ENCODE measurements at places on chromosomes 13 and 19. TPM values are rescaled to one million over a fixed set of nuclear protein-coding genes. Genes with fewer than 3 reads are reported as not detected.

The DIRAS1 gene
- not detected for total RNA-seq

- no peak for DNase-seq
Measured at GRCh38 chr13:50654331-50654730, 189.2 kb downstream of the DLEU7 start.

DNA sequence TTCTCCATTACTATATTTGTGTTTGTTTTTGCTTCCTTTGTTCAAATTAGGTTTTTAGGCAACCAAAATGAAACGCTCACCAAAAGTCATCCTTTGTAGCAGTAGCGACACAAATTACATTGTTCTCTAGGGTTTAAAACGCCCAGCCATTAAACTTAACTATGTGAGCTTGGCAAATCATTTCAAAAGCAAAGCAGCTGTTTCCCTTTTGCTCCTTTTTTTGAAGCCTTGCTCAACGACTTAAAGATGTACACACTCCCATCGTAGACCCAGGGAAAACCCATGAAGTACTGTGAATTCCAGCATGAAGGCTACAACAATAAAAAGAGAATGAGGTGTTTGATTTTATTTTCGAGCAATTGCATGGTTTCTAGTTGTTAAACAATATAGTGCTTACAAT is 106.7 kb downstream of the RAP2A start:
- no peak for DNase-seq

GRCh38 chr13:107035778-107036177 is 467.8 kb upstream of the ARGLU1 start:
- peak; percentile 44 for DNase-seq

DNA sequence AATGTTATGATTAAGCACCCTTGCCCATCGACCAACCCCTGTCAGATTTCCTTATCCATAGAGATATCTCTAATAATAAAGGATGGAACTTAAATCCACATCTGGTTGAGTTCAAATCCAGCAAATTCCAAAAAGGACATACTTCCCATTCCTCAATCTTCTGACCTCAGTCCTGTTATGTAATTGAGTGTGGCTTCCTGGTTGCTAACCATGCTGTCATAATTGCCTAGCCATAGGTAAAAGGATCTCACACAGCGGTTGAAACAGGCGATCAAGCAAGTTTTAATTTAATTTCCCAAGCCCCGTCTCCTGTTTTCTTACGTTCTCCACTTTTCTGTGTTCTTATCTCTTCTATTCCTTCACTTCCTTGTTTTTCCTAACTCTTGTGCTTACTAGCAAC is 550.3 kb downstream of the GPC6 start:
- no peak for DNase-seq

- DNase-seq, result no peak
Measured at GRCh38 chr13:110551284-110551683, 10.2 kb downstream of the RAB20 start.

GRCh38 chr19:47824396-47824795 is 2.7 kb downstream of the CRX start:
- DNase-seq, result no peak

The C19orf81 gene
- not detected for total RNA-seq

GRCh38 chr13:50474088-50474662 is 369.3 kb downstream of the DLEU7 start:
- no peak for DNase-seq

The ADM5 gene
- total RNA-seq, result 0.35 TPM

DNA sequence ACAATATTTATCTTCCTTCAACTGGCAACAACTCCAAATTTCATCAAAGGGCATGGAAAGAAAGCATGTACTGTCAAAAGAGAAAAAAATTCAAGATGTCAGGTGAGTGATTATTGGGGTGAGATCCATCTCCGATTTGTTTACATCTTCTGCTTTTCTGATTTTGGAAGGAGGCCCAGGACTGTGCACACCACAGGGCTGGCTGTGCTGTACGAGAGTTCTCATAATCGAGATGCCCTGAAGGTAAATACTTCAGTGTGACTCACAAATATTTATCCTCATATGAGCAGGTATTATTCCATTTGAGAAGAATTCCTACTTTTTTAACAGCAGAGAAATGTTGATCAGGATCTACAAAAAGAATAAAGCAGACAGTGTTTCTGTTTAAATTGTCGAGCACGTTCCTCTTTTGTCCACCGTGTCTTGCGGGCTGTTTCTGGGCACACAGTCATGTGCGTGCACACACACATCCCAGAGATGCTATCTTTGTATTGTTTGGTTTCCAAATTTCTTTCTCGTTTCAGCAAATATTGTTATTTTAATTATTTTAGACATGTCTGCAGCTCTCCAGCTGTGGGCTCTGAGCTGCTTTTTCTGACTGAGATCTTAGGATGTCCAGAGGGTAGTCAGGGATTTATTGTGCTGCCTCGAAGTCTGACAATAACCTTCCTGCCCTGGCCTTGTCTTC is 103.8 kb downstream of the KL start:
- DNase-seq, result peak; percentile 66

The ZNF497 gene
- total RNA-seq, result 0.17 TPM

The TNFSF9 gene
- total RNA-seq, result 30.9 TPM

The DCT gene
- 0.05 TPM for total RNA-seq

GRCh38 chr13:39554371-39554770 is 48.6 kb downstream of the LHFPL6 start:
- no peak for DNase-seq

DNA sequence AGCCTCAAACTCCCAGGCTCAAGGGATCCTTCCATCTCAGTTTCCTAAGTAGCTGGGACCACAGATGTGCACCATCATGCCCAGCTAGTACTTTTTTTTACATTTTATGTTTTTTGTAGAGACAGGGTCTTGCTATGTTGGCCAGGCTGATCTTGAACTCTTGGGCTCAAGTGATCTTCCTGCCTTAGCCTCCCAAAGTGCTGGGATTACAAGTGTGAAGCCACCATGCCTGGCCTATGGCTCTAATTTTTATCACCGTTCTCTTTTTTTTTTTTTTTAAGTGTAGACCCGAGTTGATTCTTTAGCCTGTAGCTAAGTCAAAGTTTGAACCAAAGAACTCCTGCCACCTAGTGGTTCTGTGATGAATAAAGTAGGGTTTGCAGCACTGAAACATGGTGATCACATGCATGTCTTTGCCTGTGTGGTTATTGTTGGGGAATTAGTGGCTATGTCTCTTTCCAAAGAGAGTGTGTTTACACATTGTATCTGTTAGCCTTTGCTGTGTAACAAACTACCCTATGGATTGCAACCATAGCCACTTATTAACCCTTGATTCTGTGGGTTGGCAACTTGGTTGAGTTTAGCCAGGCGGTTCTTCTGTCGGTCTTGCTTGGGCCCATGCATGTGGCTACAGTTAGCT is 11.6 kb downstream of the NFILZ start:
- peak; percentile 33 for DNase-seq

GRCh38 chr13:111947876-111948275 is 119.1 kb upstream of the SOX1 start:
- DNase-seq, result no peak

DNA sequence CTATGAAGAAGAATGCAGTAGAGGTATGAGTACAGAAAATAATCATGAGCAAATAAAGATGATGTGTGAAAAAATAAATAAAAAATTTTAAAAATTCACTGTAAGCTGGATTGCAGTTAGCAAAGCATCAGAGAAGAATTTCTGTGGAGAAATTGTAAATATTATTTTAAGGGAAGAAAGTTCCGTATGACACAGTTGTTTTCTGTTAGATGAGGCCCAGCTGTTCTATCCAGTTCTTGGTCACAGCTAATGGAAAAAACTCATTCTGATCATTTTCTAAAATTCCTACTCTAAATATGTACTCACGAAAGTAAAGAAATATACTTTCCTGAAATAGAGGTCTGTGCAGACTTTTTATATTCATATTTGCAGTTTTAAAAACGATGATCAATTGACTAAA is 578.8 kb downstream of the DCT start:
- DNase-seq, result no peak

GRCh38 chr13:53018690-53019647 is 9.6 kb upstream of the OLFM4 start:
- DNase-seq, result no peak

DNA sequence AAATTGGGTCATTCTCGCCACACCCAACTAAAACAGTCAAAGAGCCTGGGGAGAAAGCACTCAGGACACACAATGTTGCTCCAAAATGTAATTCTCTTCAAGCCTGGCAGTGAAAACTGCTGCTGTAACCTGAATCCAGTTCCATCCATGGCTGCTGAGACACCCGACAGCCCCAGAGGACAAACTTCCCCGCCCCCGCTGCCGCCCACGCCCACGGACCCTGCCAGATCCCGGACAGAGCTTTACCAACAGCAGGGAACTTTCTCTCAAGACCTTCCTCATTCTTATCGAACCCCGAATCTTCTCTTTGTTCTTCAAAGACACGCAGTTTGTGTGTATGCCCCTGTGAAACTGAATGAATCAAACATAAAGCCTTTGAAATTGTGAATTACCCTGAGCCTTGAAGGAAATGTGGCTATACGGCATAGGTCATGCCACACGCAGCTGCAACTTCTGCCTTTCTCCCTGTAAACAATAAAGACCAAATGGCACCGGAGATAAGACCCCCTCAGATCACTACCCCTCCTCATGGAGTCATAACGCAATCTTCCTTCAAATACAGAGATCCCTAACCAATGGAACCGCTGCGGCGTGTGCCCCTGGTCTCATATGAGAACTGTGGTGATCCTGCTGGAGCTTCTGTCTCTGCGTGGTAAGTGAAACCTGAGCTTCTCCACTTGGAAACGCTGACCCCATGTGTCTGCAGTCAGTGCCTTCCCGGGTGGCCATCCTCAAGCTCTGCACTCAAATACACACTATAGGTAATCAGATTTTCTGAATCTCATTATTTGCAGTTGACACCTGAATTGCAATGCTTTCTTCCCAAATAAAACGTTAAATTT is 4.8 kb upstream of the LAMP1 start:
- DNase-seq, result no peak

The KLK8 gene
- not detected for total RNA-seq

DNA sequence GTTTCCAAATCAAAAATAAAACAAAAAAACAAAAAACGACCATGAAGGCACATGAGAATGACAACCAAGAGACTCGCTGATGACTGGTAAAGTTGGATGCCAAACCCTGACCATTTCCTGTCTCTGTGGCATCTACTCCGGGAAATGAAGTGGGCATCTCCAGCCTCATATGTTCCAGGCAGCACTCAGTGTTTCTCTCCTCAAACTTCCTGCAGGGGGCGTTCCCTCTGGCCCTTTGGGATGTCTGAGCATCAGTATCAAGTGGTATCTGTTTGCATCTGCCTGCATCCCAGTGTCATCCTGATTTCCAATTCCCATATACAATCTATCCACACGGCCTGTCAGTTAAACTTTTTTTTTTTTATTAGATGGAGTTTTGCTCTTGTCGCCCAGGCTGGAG is 9.8 kb upstream of the SIGLEC12 start:
- DNase-seq, result no peak

GRCh38 chr19:35142606-35143230 is 337 bp upstream of the FXYD7 start:
- no peak for DNase-seq

DNA sequence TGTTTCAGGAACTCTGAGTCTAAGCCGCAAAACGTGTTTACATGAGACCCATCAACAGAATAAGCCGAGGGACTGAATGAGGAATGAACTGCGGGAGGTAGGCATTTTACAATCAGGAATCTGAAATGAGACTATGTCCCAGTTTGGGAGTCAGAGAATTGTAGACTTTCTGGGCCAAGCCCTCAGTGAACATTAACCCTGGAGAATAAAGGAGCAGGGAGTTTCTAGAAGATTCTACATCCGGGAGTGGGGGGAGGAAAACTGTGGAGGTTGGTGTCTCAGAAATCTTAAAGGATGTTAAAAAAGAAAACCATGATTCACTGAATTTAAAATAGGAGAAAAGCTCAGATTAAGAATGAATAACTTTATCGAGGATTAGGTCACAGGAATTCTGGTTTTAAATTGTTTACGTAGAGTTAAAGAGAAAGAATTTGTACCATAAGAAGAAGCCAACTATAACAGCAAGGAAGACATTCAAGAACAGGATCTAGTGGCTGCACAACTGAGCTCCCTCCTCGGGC is 18.5 kb downstream of the RFX2 start:
- DNase-seq, result peak; percentile 93

The IQCN gene
- 0.50 TPM for total RNA-seq

GRCh38 chr19:45104658-45105349 is 11.8 kb downstream of the PPP1R37 start:
- no peak for DNase-seq

DNA sequence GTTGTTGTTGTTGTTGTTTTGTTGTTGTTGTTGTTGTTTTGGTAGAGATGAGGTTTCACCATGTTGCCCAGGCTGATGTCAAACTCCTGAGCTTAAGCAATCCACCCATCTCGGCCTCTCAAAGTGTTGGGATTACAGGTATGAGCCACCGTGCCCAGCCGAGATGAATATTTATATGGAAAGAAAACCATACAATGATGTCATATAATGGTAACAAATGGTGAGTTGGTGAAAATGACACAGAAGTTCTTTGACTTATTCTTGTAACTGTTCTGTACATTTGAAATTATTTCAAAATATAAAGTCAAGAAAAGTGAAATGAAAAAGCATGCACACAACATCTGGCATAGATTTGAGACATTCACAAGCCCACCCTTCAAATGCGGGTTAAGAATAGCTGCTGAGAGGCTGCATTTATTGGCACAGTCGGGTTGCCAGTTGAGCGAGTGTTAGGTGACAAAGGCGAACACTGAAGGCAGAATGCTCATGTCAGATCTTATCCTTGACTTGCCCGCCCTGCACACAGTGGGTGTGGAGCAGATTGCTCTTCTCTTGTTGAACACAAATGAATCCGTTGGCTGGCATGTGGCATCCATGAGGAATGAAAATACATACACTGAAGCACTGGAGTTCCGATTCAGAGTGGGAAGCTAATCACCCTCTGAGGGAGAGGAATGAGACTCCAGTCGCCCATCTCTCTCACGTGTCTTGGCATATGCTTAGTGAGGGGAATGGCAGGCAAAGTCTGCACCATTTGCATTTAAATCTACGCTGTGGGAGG is 15.8 kb upstream of the UBE2S start:
- DNase-seq, result no peak

The CILP2 gene
- 0.60 TPM for total RNA-seq

- DNase-seq, result peak; percentile 83
Measured at GRCh38 chr19:16446724-16447368, 24.9 kb downstream of the EPS15L1 start.

The SRRM5 gene
- total RNA-seq, result 0.05 TPM

DNA sequence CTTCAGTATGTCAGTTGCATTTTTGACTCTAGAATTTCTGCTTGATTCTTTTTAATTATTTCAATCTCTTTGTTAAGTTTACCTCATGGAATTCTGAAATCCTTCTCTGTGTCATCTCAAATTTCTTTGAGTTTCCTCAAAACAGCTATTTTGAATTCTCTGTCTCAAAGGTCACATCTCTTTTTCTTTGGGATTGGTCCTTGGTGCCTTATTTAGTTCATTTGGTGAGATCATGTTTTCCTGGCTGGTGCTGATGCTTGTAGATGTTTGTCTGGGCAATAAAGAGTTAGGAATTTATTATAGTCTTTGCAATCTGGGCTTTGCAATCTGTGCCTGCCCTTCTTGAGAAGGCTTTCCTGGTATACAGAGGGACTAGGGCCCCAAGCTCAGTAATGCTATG is 18.5 kb upstream of the KBTBD7 start:
- no peak for DNase-seq

GRCh38 chr19:28914173-28914572 is 298.8 kb downstream of the UQCRFS1 start:
- DNase-seq, result no peak

Measured in renal cortical epithelial cell (primary cell).